ENCODE measurements at places on chromosomes 6 and 20. TPM values are rescaled to one million over a fixed set of nuclear protein-coding genes. Genes with fewer than 3 reads are reported as not detected.

Gene MAVS
- 14.1 TPM for total RNA-seq

Gene SPATA2
- total RNA-seq: 0.80 TPM

Gene MUC22
- total RNA-seq: not detected

Gene CASS4
- not detected for total RNA-seq

Gene GINS1
- 40.0 TPM for total RNA-seq

Gene C20orf96
- total RNA-seq: 4.5 TPM

Gene CAGE1
- not detected for total RNA-seq

Gene C6orf163
- total RNA-seq: 0.34 TPM

Gene CDSN
- total RNA-seq: not detected

Gene VAPB
- total RNA-seq: 25.8 TPM

Gene KCNK15
- 17.9 TPM for total RNA-seq

Gene C20orf141
- not detected for total RNA-seq

Gene AGPAT4
- 3.6 TPM for total RNA-seq

Gene PDE7B
- not detected for total RNA-seq

Gene FAM184A
- total RNA-seq: 0.07 TPM

Gene RSPH3
- total RNA-seq: 0.43 TPM

Gene GABRR2
- not detected for total RNA-seq

Gene CLIC1
- 868 TPM for total RNA-seq

Gene FOXS1
- total RNA-seq: 3.4 TPM

Gene ADGB
- not detected for total RNA-seq

Gene ULBP2
- total RNA-seq: 1.9 TPM

Gene GTSF1L
- not detected for total RNA-seq

Gene TSHZ2
- total RNA-seq: not detected

Gene GJE1
- not detected for total RNA-seq

Gene GGTLC1
- total RNA-seq: not detected

Gene KCNK5
- not detected for total RNA-seq

Gene FNDC1
- total RNA-seq: not detected

Gene TXLNB
- not detected for total RNA-seq

Gene PNLDC1
- not detected for total RNA-seq

Gene MAP1LC3A
- not detected for total RNA-seq

Gene SDC4
- total RNA-seq: 24.7 TPM

Gene CFAP206
- total RNA-seq: 1.5 TPM

Gene UNC93A
- not detected for total RNA-seq

Gene CDH4
- total RNA-seq: 8.8 TPM

Gene SLC13A3
- not detected for total RNA-seq

Gene BPIFA1
- total RNA-seq: not detected

Gene FYN
- not detected for total RNA-seq

Gene SLCO4A1
- total RNA-seq: 9.2 TPM

Gene FOXA2
- not detected for total RNA-seq

Gene ZNF311
- total RNA-seq: not detected

Gene LPIN3
- total RNA-seq: 14.6 TPM

Gene ASIP
- total RNA-seq: not detected

Gene CST5
- not detected for total RNA-seq

All from G401 (cell line).